Activated CD4-positive, alpha-beta T cell treated with anti-CD3 and anti-CD28 coated beads, Interleukin-2, amount 50 U/mL, for 4 hours (primary cell): ENCODE measurements at places on chromosomes 3 and 15.

DNA sequence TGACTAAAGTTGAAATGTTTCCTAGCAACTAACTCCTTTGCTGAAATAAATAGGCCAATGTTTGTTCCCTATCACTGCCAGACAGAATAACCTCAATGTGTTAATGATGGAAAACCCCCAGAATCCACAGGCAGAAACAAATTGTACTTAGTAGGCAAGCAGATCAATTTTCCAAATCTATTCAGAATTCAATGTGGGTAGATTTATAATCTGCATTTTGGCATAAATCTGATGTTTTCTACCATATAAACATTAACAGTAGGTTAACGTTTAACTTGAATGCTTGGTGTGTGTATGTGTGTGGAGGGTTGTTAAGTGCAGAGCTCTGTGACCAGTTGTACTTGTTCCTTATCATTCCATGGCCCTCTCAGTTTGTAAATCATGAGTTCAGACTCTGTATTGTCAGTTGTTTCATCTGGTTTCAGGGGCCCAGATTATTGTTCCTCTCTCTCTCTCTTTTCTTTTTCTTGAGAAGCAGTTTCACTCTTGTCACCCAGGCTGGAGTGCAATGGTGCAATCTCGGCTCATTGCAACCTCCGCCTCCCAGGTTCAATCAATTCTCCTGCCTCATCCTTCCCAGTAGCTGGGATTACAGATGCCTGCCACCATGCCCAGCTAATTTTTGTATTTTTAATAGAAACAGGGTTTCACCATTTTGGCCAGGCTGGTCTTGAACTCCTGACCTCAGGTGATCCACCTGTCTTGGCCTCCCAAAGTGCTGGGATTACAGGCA lies 32.8 kb downstream of the PLSCR1 start:
- DNase-seq: no peak

DNA sequence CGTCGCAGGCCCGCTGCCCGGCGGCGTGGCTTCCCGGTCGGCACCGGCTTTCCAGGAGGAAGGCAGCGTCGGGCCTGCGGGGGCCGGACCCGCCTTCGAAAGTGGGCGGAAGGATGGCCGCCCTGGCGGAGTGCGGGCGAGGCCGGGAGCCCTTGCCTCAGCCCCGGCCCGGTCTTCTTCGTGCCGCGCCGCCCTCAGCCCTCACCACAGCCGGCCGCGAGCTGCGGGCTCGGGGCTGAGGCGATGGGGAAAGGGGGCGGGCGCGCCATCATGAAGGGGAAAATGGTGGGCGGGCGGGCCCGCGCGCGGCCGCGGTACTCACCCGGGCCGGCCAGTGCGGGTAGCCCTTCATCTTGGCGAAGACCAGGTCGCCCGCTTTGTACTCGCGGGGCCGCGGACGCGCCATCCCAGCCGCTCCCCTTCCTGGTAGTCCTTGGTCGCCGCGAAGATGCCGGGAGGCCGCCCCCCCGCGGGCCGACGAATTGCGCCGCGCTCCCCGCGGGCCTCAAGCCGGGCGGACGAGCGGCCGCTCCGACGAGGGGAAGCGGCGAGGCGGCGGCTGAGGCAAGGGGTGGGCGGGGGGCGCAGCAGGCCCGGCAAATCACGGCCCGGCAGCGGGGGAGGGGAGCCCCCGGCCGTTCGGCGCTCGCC lies 489 bp downstream of the HDGFL3 start:
- DNase-seq: no peak

- DNase-seq: peak; percentile 21
These were observed 18.0 kb upstream of the RYR3 start for GRCh38 chr15:33292717-33293307.

DNA sequence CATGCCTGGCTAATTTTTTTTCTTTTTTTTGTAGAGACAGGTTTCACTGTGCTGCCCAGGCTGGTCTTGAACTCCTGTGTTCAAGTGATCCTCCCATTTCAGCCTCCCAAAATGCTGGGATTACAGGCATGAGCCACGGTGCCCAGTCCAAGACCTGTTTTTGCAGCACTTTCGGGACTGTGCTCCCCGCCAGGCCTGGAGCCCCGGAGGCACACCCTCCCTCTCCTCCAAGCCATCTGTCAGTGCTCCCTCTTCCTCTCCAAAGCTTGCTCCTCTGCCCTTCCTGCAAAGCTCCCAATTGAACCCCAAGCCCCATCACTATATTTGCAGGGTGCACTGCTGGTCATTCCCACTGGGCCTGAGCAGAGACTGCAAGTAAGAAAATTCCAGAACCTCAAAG lies 98.1 kb downstream of the CORO2B start:
- no peak for DNase-seq

DNA sequence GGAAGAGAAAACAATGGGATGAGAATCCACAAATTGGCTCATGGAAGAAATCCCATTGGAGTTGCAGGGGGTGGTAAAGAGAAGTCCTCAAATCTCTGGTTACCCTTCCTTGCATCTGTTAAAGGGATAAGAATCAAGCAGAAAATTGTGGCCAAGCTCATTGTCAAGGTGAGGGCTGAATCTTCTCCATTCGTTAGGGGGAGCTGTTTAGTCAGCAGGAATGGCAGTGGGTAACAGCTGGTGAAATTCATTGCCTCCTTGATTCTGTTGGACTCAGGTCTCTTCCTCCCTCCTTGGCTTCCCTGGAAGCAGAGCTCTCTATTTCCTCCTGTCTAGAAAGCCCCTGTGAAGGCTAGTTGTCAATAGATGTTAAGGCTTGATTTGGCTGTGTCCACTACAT lies 343.1 kb upstream of the SEMA6D start:
- DNase-seq: no peak

GRCh38 chr15:76155731-76156130 lies 95.9 kb downstream of the TMEM266 start:
- DNase-seq: no peak

GRCh38 chr15:60760646-60761504 lies 281.9 kb upstream of the ICE2 start:
- DNase-seq: peak; percentile 3
